ENCODE measurements at places on chromosomes 7 and 10.

GRCh38 chr7:138170959-138171703, 94.9 kb downstream of the AKR1D1 start:
- DNase-seq, result no peak

DNA sequence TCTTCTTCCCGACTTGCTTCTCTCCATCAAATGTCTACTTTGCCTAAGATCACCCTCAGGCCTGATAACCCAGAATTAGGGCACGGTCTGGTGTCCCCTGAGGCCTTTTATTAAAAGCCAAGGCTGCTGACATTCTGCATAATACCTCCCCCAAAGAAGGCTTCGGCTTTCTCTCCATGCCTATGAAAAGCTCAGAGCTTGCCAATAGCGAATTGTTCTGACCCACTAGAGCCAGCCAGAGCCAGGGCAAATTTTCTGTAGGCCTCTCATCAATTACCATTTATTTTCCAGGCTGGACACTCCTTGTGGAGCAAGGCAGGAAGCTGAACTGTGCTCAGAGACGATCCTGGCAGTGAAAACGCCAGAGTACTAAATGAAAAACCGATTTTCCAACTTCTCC, 64.3 kb upstream of the ADRB1 start:
- no peak for DNase-seq

DNA sequence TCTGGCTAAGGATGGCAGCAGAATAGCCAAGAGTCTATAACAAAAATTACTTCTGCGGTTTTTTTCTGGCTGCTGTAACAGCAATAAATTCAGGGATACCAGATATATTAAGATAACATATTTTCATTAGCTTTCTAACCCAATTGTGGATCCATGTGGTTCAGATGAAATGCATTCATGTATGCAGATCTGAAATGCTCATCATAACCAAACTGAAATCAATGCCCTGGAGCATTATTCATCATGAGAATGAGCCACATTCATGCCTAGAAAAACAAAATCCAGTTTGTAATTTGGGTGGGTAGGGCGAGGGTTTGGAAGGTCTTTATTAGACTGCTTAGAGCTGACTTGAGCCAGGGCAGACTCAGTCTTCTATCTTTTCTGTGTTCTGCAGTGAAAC, 69.8 kb upstream of the SEMA3A start:
- DNase-seq, result no peak

GRCh38 chr7:123096434-123096833, 100.9 kb upstream of the TAS2R16 start:
- DNase-seq, result no peak

GRCh38 chr10:95394161-95394880, 103.5 kb upstream of the PDLIM1 start:
- no peak for DNase-seq

GRCh38 chr10:22285130-22285529, 31.1 kb upstream of the COMMD3 start:
- DNase-seq, result no peak

DNA sequence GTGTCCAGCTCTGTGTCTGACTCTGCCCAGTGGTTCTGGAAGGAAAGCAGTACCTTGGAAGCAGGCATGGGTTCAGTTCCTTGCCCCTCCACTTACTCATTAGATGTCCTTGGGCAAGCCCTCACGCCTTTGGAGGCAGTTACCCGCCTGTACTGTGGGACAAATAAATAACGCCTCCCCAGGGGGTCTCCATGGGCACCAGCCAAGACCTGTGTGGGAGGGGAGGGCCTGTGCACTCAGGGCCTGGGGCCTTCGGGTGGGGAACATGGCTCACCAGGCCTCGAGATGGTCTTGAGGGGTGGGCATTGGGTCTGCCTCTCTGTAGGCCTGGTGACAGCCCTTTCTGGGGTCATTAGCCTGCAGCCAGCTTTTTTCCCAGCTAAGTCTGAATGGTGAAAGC, 142.0 kb downstream of the GRK5 start:
- no peak for DNase-seq

GRCh38 chr7:3282457-3282856, 18.6 kb upstream of the SDK1 start:
- DNase-seq, result no peak

DNA sequence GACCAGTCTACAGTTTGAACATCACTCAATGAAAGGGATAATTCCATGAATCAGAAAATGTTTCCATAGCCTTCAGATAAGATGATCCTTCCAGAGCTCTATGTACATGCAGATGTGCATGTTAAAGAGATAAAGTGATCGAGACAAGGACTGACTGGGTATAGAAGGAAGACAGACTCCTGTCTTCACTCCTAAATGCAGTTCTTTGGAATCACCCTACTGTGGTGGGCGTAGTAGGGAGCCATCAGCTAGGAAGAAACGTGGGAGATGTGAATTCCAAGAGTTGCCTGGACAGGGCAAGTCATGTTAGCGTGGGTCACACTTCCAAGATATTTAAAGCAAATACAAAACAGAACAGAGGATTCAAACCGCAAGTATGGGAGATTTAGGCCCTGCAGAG, 23.9 kb downstream of the LOXL4 start:
- no peak for DNase-seq

- DNase-seq, result no peak
Measured at GRCh38 chr10:132926777-132927650, 15.4 kb downstream of the CFAP46 start.

Measured in CD4-positive, alpha-beta memory T cell (primary cell).